Cerebellar nuclear complex (tissue), 1 donor: ENCODE measurements at places on chromosomes 1 and 21.

- DNase-seq, result no peak
These were observed 4.9 kb downstream of the NIPAL3 start for GRCh38 chr1:24420547-24420946.

GRCh38 chr1:50350421-50350820 lies 72.8 kb downstream of the DMRTA2 start:
- DNase-seq, result no peak

DNA sequence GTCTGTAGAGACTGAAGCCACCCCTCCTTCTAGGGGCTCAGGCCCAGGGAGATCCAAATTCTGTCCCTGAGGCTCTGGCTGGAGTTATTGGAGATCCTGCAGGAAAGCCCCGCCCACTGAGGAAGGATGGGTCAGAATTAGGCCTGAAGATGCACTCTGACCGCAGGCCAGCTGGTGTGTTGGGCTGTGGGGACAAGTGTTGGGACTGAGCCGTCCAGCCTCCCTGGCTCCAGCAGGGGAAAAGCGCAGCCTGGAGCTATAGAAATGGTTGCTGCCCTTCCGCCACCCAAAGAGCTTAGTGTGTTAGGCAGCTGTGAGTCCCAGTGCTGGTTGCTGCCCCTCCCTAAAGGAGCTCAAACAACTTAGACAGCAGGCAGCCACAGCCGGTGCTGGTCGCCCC lies 33.0 kb upstream of the PRRX1 start:
- DNase-seq, result no peak

DNA sequence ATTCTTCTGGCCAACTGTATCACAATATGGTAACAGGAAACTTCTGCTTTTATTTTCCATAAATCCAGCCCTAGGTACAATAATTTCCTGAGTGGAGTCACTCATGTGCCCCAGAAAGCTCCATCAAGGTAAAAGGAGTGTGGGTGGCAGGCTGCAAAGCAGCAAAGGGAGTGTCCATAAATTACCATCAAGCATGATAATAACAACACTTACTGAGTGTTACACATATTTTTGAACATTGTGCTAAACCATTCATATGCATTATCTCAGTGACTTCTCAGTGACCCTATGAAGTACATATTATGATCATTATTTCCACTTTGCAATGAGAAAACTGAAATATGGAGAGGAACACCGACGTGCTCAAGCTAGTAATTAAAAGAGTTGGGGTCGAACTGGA lies 149.2 kb upstream of the PLXNA2 start:
- no peak for DNase-seq

GRCh38 chr1:228017356-228018124 lies 10.7 kb downstream of the WNT3A start:
- DNase-seq, result no peak

DNA sequence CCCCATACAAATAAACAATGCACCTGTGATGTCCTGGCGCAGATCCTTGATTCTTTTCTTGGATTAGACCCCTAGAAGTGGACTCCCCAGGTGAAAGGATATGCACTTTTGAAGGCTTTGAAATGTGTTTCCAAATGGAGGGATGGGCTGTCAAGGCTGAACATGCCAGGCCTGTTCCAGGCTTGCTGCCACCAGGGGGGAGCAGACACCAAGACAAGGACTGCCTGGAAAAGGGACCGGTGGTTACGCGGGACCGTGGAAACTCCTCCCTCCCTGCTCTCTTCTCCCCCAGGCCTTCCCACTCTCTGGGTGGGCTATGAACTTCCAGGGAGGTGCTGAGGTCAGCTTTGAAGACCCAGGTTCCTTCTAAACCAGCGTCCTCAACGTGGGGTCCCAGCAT lies 12.7 kb downstream of the C1QB start:
- no peak for DNase-seq

GRCh38 chr1:213326281-213327016 lies 275.4 kb downstream of the RPS6KC1 start:
- no peak for DNase-seq

GRCh38 chr21:33657124-33657820 lies 15.0 kb downstream of the ITSN1 start:
- no peak for DNase-seq

GRCh38 chr1:62064829-62065407 lies 129.7 kb upstream of the L1TD1 start:
- no peak for DNase-seq

DNA sequence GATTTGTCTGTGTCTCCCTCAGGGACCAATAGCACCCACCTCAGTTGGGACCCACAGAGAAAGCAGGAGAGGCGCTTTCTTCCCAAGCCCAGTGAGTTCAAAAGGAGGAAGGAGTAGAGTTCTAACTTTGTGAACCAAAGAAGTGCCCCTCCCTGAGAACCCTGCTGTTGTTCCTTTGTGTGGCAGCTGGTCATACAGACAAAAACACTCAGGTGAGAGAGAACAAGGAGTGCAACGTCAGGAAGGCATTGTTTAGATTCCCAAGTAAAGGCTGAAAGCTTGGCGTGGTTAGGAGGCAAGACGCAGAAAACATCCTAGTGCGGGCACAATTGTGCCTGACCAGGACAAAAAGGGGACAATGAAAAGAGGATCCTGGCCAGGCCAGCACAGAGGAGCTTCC lies 654.6 kb downstream of the KIF26B start:
- no peak for DNase-seq

DNA sequence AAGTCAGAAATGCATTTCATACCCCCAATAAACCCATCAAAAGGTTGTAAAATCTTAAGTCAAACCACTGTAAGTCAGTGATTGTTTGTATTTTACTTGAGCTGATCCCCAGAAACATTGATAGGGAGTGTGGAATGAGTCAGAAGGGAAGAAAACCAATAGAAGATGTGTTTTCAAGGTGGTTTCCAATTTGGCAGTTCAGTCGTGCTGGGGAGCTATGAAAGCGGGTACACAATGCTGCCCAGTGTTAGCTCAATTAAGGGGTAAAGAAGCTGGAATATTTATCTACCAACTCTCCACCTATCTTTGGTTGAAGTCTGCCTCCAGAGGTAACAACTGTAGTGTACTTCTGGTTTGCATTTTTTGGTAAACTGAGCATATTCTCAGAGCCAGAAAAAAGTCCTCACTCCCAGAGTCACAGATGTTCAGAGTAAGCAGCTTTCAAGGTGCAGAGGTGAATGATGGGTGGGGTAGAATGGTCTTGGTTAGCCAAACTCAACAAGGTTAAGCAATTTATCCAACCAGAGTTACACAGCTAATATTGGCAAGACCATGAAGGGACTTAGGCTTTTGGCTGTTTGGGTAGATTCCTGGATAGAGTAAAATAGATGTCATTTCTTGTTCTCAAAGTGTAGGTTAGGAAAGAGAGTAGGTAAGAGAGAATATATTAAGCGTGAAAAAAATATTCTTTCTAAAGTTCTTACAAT lies 202.9 kb upstream of the ADGRL2 start:
- DNase-seq, result no peak

DNA sequence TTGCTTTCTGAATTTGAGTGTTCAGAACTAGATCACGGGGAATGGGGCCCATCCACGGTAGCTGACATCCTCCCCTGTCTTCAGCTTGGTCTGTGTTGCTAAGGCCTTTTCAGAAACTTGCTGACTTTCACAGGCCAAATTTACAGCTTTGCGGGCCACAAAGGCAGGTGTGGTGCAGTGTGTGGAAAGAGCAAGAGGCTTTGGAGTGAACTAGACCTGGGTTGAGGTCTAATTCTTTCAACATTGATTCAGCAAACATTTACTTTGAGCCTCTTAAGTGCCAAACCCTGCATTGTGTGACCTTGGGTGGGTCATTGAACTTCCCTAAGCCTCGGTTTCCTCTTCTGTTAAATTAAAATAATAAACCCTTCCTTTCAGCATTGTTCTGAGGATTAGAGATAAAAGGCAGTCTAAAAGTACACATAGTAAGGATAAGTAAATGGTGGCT lies 24.3 kb downstream of the STPG1 start:
- no peak for DNase-seq

DNA sequence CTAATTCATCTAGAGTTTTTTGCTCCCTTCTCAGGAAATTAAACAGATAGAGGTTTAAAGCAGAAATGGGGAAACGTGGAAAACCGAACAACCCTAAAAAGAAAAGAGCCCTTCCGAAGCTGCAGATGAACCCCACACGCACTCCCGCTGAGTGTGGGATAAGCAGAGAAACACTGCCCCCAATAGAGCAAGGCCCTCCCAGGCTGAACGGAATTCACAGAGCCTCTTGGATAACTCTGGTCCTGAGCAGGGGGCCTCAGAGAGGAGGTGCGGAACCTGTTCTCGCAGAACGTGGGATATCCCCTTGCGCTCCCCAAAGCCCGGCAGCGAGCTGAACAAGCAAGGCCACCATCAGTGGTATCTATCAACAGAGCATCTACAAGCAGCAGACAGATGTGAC lies 44.9 kb downstream of the SSBP3 start:
- DNase-seq, result no peak

DNA sequence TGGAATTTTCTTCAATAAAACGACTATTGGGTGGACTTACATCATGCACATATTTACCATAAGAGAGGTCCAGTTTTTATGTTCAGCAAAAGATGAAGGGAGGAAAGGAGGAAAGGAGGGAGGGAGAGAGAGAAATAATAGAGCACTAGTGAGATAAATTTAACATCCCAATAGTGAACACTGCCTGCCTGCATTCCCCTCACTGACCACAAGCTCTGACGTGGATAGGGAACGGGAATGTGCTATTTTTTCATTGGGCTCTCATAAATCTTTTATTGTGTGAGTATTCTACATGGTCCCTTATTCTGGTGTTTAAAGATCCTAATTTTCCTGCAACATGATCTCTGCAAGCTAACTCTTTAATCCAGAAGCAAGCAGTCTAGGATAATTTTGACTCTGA lies 82.1 kb downstream of the TTC3 start:
- no peak for DNase-seq

DNA sequence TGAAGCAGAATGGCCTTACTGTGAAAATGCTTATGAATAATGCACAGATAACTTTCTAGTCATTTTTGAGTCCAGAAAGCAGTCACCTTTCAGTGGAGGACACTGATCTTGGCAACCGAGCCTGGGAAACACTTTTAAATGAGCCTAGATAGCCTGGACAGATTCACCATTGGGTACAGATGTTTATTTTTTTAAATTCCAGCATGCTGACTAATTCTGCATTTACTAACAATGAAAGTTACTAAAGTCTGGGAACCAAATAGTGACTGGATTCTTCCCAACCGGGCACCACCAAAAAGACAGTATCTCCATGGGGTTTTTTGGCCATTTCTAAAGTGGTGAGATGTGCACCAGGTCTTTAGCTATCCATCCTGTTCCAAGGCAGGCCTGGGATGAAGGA lies 3.3 kb upstream of the FMOD start:
- no peak for DNase-seq

DNA sequence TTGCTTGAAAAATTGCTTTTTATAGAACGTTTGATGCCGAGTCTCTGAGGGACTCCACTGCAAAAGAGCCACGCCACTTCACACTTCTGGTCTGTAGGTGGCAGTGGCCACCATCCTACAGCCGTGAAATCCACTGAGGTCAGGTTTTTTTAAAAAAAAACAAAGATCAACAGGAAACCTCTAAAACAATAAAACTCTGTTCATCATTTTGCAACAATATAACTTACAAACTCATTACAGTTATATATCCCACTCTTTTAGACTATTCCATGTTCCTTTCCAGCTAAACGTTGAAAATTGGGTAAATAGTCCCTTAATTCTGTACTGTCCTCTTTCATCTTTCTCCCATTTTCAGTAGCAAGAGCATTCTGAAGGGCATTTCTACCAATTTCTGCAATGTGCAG lies 64.6 kb upstream of the FMN2 start:
- no peak for DNase-seq

GRCh38 chr1:85607921-85608265 lies 27.3 kb downstream of the CCN1 start:
- no peak for DNase-seq

GRCh38 chr1:47238935-47239592 lies 7.0 kb upstream of the TAL1 start:
- no peak for DNase-seq

DNA sequence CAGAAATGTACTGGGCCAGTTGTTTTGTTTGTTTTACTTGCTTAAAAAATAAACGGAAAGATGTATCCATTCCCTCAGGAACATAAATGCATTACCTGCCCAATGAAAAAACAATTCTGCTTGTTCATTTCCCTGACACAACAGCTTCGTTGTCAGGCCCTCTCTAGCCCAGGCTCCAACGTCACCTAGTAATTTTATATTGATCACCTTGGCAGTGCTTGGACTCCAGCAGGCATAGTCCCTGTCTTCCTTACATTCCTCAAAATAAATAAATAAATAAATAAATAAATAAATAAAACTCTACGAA lies 1.2 kb downstream of the CEP170 start:
- DNase-seq, result no peak

- no peak for DNase-seq
These were observed 73.3 kb upstream of the SLC44A3 start for GRCh38 chr1:94746635-94747525.

DNA sequence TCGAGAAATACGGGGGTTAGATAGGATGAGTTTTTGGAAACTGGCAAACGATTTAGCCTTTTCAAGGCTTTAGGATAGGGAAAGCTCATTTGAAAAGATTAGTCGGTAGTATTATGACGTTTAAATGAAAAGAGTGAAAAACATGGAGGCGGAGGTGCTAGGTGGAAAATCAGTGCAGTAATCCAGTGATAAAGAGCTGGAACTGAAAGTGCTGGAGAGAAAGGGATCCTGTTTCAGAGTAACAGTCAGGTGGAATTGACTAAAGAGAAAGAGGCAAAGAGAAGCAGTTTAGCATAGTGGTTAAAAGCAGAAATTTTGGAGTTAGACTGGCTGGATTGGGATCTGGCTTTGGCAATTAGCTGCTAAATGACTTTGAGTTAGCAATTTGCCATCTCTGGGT lies 945 bp downstream of the WDR3 start:
- no peak for DNase-seq

GRCh38 chr1:200749090-200749489 lies 10.4 kb downstream of the CAMSAP2 start:
- no peak for DNase-seq

DNA sequence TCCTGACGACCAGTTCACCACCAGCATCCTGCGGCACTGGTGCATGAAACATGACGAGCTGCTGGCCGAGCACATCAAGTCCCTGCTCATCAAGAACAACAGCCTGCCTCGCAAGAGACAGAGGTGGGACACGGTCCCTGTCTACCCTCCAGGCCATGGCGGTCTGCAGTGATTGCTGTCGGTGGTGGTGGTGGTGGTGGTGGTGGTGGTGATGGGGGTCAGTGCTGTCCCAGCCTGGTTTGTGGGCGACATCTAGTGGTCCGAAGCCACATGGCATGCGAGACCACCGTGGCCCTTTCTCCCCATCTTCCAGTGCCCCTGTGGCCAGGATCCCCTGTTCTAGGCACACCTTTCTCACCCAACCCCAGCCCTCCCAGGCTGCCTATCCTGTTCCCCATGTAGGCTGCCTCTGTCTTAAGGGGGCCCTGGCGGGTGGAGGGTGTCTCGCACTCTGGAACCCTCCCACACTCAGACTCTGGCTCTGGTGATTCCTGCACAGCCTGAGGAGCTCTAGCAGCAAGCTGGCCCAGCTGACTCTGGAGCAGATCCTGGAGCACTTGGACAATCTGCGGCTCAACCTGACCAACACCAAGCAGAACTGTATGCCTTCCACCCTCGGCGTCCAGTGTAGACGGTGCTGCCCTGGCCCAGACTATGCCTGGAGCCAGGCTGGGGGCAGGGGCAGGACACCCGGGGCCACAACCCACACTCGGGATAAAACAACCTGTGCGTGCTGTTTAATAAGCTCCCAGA lies 3.2 kb upstream of the SLC27A3 start:
- DNase-seq, result no peak

GRCh38 chr1:9835404-9835757 lies 11.6 kb upstream of the CLSTN1 start:
- DNase-seq, result no peak

- DNase-seq, result no peak
These were observed 149.8 kb downstream of the PTPRC start for GRCh38 chr1:198788561-198789064.

GRCh38 chr1:21289127-21289526 lies 1.1 kb downstream of the ECE1 start:
- DNase-seq, result no peak
